ENCODE measurements at places on chromosomes 4 and X.

DNA sequence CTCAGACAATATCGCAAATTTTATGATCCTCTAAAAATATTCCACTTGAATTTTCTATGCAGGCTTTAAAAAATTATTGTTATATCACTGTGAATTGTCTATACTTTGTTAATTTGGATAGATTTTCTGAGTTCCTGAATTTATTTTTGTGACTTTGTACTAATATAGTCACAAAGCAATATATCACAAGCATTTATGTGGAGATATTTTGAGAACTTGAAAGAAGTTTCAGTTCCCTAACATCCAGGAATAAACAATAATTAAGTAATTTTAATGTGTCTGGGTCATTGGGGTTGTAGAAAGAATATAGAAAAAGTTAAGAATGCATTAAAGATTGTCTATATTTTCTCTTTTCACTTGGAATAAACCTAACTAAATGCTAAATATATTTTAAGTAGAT, 32.0 kb downstream of the CXCL8 start:
- H3K4me3 ChIP-seq: no peak overlapping the region
- H3K4me1 ChIP-seq: peaks cover 6% of the 10 kb centered on the region
- no peak for DNase-seq
- H3K36me3 ChIP-seq: no peaks in the 10 kb centered on the region

DNA sequence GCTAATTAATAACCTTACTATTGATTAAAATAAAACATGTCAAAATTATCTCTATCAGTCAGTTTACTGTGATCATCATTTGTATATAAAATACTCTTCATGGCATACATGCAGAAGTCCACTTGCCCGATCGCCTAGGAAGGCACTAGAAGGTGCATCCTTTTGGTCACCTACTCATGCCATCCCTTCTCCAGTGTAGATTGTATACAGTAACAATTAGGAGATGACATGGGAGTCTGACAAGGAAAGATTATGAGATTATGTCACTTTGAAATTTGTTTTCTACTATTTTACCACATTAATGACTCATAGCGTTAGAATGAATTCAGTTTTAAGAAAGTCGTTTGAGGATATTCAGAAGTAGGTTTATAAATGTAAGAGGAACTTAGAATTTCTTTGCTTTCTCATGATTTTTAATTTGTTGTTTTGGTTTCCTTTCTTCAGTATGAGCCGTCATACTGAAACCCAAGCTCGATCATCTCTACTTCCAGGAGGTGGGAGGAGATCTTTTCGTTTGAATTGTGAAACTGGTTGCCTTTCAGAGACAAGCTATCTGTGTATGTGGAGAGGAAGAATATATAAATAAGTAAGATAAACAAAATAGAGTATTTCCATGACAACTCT, 51.1 kb upstream of the UNC5C start:
- no peaks in the 10 kb centered on the region for H3K27me3 ChIP-seq
- no peak overlapping the region for H3K4me3 ChIP-seq
- no peaks in the 10 kb centered on the region for H3K4me1 ChIP-seq
- H3K36me3 ChIP-seq: no peaks in the 10 kb centered on the region

DNA sequence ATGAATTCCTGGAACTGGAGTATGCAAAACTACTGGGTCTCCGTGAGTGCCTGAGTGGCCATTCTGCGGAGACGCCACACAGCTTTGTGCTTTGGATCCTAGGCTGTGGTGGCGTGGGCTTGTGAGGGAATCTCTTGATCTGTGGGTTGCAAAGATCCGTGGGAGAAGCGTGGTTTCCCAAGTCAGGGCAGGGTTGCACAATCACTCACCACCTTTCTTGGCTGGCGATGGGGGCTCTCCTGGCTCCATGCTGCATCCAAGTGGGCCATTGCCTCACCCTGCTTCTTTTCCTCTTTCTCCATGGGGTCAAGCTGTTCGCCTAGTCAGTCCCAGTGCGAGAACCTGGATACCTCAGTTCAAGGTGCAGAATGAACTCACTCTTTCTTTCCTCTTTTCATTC, 62.5 kb downstream of the SLAIN2 start:
- no peaks in the 10 kb centered on the region for H3K27me3 ChIP-seq
- peaks cover 30% of the 10 kb centered on the region for H3K36me3 ChIP-seq
- H3K27ac ChIP-seq: no peak overlapping the region
- no peak overlapping the region for H3K4me3 ChIP-seq

DNA sequence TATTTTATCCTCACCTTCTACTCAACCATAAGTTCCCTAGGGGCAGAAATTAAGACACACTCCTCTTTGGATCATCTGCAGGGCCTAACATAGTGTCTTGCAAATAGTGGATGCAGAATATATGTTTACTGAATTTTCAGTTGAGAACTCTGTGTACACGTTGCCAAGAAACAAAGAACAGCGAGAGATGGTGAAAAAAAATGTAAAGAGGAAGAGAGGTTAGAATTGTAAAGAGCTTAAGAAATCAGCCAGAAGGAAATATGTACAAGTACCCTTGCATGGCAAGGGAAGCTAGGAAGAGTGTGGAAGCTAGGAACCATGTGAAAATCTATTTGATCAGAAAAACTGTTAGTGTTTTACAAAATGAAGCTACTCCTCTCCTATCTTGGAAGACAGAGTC, 431.0 kb downstream of the SMARCA1 start:
- no peaks in the 10 kb centered on the region for H3K27me3 ChIP-seq
- no peaks in the 10 kb centered on the region for H3K36me3 ChIP-seq

DNA sequence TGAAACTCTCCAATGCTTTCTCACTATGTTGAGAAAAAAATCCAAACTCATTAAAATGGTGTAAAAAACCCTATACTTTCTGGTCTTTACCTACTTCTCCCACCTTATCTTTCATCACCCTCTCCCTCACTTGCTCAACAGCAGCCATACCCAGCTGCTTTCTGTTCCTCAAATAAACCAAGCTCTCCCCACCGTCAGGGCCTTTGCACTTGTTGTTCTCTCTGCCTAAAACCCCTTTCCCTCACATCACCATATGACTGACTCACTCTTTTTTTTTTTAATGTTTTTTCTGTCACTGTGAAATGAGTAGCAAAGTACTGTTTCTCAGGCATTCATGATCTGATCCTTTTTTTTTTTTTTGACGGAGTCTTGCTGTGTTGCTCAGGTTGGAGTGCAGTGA, 122.3 kb upstream of the TMEM164 start:
- peak; percentile 15 for DNase-seq
- no peak overlapping the region for H3K4me3 ChIP-seq
- no peak overlapping the region for H3K27ac ChIP-seq
- no peaks in the 10 kb centered on the region for H3K27me3 ChIP-seq
- H3K4me1 ChIP-seq: peaks cover 10% of the 10 kb centered on the region

- H3K4me1 ChIP-seq: peaks cover 21% of the 10 kb centered on the region
- H3K27ac ChIP-seq: peak overlapping the region; percentile 65
- DNase-seq: no peak
- peaks cover 3% of the 10 kb centered on the region for H3K27me3 ChIP-seq
- H3K36me3 ChIP-seq: no peaks in the 10 kb centered on the region
These were observed 253.2 kb downstream of the SPRY1 start for GRCh38 chr4:123649645-123650391.

DNA sequence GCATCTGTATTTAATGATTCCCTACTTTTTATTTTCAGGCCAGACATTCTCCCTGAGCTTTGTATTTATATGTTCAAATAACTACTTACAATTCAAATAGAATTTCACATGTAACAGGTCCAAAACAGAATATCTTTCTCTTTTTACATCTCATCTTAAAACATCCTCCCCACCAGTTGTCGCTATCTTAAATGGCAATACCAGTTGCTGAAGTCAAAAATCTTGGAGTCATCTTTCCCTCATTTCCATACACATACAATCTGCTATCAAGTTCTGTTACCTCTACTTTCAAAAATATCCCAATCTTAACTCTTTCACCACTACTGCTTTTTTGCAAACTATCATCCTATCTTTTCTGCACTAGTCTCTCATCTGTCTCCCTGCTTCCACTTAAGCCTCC, 330.5 kb downstream of the STPG2 start:
- H3K36me3 ChIP-seq: no peaks in the 10 kb centered on the region
- no peak for DNase-seq
- no peaks in the 10 kb centered on the region for H3K27me3 ChIP-seq
- no peaks in the 10 kb centered on the region for H3K4me1 ChIP-seq
- no peak overlapping the region for H3K4me3 ChIP-seq

GRCh38 chr4:24988776-24989175, 42.0 kb downstream of the LGI2 start:
- no peak overlapping the region for H3K27ac ChIP-seq
- H3K4me3 ChIP-seq: no peak overlapping the region
- H3K27me3 ChIP-seq: peaks cover 6% of the 10 kb centered on the region
- H3K36me3 ChIP-seq: no peaks in the 10 kb centered on the region
- H3K4me1 ChIP-seq: no peaks in the 10 kb centered on the region

GRCh38 chrX:19705196-19705769, 182.1 kb downstream of the SH3KBP1 start:
- peaks cover 6% of the 10 kb centered on the region for H3K4me1 ChIP-seq
- no peak overlapping the region for H3K27ac ChIP-seq
- H3K36me3 ChIP-seq: peaks cover 28% of the 10 kb centered on the region
- H3K4me3 ChIP-seq: no peak overlapping the region
- DNase-seq: no peak

DNA sequence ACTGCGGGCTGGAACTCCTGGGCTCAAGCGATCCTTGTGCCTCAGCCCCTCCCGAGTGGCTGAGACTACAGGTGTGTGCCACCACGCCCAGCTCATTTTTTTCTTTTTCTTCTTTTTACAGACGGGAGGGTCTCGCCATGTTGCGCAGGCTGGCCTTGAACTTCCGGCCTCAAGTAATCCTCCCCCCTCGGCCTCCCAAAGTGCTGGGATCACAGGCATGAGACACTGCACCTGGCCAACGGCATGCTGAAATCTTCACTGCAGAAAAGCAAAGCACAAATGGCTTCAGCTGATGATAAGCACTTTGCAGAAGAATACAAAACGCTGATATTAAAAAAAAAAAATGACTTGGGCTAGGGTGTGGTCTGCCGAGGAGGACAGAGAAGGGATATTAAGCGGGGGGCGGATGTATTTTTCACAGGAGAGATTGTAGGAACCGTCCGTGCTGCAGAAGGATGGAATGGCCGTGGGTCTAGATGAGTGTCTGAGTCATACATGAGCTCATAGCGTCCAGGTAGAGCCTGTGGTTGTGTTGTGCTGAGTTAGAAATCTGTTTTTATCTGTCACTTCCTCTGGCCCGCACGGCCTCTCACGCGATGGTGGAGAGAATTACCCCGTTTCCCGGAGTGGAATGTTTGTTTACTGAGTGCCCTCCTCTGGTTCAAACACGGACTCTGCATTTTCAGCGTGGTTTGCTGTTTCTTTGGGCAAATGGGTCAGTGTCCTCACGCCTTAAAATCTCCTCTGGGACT, 8.5 kb upstream of the AKAP17A start:
- H3K27me3 ChIP-seq: no peaks in the 10 kb centered on the region
- no peaks in the 10 kb centered on the region for H3K36me3 ChIP-seq
- peak overlapping the region; percentile 39 for H3K4me3 ChIP-seq
- H3K4me1 ChIP-seq: peaks cover 15% of the 10 kb centered on the region

All from stimulated activated naive B cell treated with anti-CD40 and anti-IgM and Interleukin-4, amounts not matched to agents 10 μg/mL and 1 μg/mL and 100 μg/mL, for 72 hours (primary cell).